Kidney epithelial cell (primary cell): ENCODE measurements at places on chromosomes 1 and 21. TPM values are rescaled to one million over a fixed set of nuclear protein-coding genes. Genes with fewer than 3 reads are reported as not detected.

Gene DIPK1A
- 1.6 and 1.8 TPM in 2 replicates for total RNA-seq

Gene NOL9
- 30.3 and 32.5 TPM in 2 replicates for total RNA-seq

Gene PPIAL4G
- total RNA-seq = not detected in 2 replicates

Gene TNFRSF18
- 0.67 and 2.1 TPM in 2 replicates for total RNA-seq

Gene CD48
- not detected in 2 replicates for total RNA-seq

Gene BATF3
- 0.89 and 5.4 TPM in 2 replicates for total RNA-seq

Gene PAQR7
- 8.7 and 11.9 TPM in 2 replicates for total RNA-seq
